Immature natural killer cell (primary cell): ENCODE measurements at places on chromosomes 2 and 18. TPM values are rescaled to one million over a fixed set of nuclear protein-coding genes. Genes with fewer than 3 reads are reported as not detected.
A peak's percentile ranks its signal among the peaks of the same experiment; 100 is the strongest.

Gene FAM228A
- polyA plus RNA-seq = 0.41 TPM

Gene NT5C1B
- polyA plus RNA-seq = 0.21 TPM

Gene CAD
- 17.8 TPM for polyA plus RNA-seq

Gene RANBP2
- polyA plus RNA-seq = 3.0 TPM

Gene VWA3B
- not detected for polyA plus RNA-seq

Gene MYO5B
- polyA plus RNA-seq = not detected

Gene NLRC4
- not detected for polyA plus RNA-seq

Gene IL1RL1
- polyA plus RNA-seq = 1.8 TPM

Gene SLC5A7
- polyA plus RNA-seq = not detected

Gene SPRED2
- not detected for polyA plus RNA-seq

Gene GAREM2
- polyA plus RNA-seq = 0.50 TPM

Gene DNAH7
- not detected for polyA plus RNA-seq

- no peak for DNase-seq
Observed at GRCh38 chr2:8977758-8978157, 25.7 kb downstream of the MBOAT2 start.

DNA sequence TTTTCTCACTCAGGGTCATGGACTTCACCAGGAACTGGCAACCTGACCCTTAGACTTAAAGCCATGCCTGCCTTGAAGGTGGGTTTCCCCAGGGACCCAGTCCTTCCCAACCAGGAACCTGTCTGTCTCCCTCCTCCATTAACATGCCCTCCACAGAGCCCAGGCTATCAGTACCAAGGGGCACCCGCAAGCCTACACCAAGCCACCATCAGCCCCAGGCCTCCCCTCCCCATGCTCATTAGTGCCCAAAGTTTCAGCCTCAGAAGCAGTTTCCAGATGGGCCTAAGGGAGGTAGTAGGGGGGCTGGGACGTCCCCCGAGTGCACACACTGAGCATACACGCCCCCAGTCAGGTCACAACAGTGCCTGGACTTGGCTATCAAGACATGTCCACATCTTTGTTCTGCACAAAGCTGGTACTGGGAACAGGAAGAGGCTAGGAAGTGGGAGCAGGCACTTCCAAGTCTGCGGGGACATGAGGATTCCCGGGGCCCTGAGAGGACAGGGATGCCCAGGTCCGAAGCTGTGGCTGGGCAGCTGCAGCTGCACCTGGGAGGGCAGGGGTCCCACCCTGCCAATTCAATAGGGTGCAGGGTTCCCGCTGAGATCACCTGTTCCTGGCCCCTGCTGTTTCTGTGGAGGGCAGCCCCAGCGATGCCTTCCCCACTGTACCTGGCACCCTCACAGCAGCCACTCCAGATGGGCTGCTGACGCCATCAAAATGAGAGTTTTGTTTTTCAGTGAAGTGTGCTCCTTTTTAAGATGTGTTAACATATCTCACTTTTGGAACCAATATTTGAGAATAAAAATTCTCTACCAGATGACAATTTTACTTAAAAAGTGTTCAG lies 731.4 kb downstream of the NR4A2 start:
- DNase-seq = no peak

- DNase-seq = no peak
Observed at GRCh38 chr18:21602299-21602587, 1.7 kb upstream of the ESCO1 start.

GRCh38 chr2:238484522-238485452 lies 58.1 kb downstream of the ASB1 start:
- no peak for DNase-seq

DNA sequence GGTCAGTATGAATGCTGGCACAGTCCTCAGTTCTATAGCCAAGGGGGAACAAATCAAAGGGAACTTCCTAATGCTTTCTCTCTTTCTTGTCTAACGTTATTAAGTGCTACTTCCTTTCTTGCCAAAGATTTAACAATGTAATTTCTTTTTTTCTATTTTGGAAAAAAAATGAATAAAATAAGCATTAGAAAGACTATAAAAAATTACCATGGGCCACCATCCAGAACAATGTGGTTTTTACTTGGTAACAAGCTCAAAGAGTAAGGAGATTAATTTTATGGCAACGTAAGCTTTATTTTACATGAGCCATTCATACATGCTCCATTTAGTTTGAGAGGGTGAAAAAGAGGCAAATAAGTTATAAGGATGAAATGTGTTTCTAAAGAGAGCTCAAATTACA lies 40.1 kb downstream of the SERPINE2 start:
- no peak for DNase-seq

DNA sequence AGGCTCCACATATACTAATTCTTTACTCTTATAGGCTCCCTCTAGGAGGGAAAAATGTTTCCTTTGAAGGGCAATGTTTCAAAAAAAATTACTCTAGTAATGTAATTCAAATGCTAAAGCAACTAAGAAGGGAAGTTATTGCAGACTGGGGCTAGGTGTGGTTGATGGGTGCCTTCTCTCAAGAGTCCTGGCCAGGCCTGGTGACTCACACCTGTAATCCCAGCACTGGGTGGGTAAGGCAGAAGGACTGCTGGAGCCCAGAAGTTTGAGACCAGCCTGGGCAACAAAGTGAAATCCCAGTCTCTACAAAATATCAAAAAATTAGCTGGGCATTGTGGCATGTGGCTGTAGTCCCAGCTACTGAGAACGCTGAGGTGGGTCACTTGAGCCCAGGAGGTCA lies 31.2 kb upstream of the CDKL4 start:
- DNase-seq = no peak

DNA sequence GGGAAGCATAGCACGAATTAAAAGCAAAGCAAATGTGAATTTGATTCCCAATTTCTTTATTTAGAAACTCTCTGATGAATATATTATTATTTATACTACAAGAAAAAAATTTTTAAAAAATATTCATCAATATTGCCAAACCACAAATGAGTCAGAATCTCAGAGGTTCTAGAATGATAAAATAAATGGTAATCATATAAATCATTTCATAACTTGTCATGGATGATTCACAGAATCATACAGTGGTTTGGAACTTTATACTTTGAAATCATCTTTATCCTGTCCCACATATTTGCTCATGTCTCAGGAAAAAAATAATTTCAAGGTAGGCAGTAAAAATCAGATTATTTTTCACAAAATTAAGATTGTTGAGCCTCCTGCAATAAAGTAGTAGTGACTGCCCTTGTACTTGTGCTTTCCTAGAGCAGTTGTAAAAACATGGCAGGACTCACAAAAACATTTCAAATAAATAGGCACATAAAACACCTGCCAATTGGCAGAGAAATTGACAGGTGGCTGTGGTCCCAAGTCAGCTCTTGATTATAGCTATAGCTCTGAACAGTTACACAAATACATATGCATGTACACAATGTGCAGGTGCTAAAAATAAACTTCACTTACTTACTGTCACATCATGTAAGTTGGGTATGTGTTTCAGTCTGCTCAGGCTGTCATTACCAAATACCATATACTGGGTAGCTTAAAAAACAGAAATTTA lies 273.9 kb upstream of the SESTD1 start:
- DNase-seq = no peak

GRCh38 chr18:79542876-79543750 lies 136.5 kb upstream of the CTDP1 start:
- DNase-seq = no peak

DNA sequence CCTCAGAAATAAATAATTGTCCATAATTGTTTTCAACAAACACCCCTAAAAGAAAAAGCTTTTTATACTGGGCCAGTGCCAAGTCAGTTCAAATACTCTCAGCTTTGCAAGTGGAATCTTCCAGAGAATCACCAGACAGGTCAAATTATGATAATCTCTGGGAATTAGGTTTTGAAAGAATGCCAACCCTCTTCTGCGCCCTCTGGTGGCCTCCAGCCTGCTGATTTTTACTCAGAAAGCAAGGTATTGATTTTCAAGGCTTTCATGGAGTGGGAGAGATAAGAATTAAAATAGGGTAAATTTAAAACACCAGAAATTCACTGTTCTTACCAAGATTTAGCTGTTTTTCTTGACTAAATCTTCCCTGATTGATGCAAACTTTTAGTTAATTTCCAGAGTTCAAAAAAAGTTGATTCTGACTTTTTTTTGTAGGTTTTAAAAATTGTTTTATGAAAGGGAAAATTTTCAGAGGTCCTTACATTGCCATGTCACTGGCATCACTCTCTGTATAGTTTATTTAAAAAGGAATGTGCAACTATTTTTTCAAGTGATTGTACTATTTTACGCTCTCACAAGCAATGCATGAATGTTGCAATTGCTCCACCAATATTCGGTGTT lies 282.9 kb upstream of the TNP1 start:
- no peak for DNase-seq

- DNase-seq = no peak
Observed at GRCh38 chr2:161424394-161424769, 8.3 kb downstream of the TBR1 start.

- no peak for DNase-seq
Observed at GRCh38 chr2:230751062-230751461, 38.4 kb downstream of the CAB39 start.

- DNase-seq = no peak
Observed at GRCh38 chr18:2805970-2806943, 40.5 kb upstream of the EMILIN2 start.

GRCh38 chr18:58669731-58670378 lies 1.4 kb upstream of the MALT1 start:
- DNase-seq = no peak

- no peak for DNase-seq
Observed at GRCh38 chr18:51621113-51621863, 423.8 kb upstream of the MEX3C start.

GRCh38 chr2:104889291-104889959 lies 35.5 kb downstream of the POU3F3 start:
- DNase-seq = no peak

- DNase-seq = no peak
Observed at GRCh38 chr2:217732992-217733391, 269.8 kb downstream of the TNS1 start.

- no peak for DNase-seq
Observed at GRCh38 chr18:79372991-79373390, 22.7 kb upstream of the NFATC1 start.

- DNase-seq = no peak
Observed at GRCh38 chr2:199862788-199863187, 11.8 kb upstream of the FTCDNL1 start.

GRCh38 chr2:85862426-85862825 lies 26.4 kb downstream of the ST3GAL5 start:
- peak; percentile 55 for DNase-seq
